ENCODE measurements at places on chromosomes 12 and 14. TPM values are rescaled to one million over a fixed set of nuclear protein-coding genes. Genes with fewer than 3 reads are reported as not detected.

Gene ACSM4
- total RNA-seq: not detected

Gene FCF1
- 57.8 TPM for total RNA-seq

Gene RAD51B
- total RNA-seq: 19.0 TPM

Gene FITM1
- total RNA-seq: not detected

Gene FAIM2
- total RNA-seq: 0.12 TPM

Gene PLEKHG7
- not detected for total RNA-seq

Gene LRP1-AS
- not detected for total RNA-seq

Gene ZBTB42
- total RNA-seq: 3.8 TPM

Gene SPTB
- 0.07 TPM for total RNA-seq

Gene DDX51
- 23.5 TPM for total RNA-seq

Gene CEP170B
- 35.0 TPM for total RNA-seq

Gene BICD1
- 45.8 TPM for total RNA-seq

Gene GAS2L3
- 47.1 TPM for total RNA-seq

Gene KLHL42
- 36.5 TPM for total RNA-seq

Gene TTC7B
- total RNA-seq: 86.4 TPM

Gene TMPRSS12
- not detected for total RNA-seq

Gene PPM1H
- total RNA-seq: 4.9 TPM

Gene COX8C
- total RNA-seq: not detected

All from endothelial cell of umbilical vein (primary cell).